ENCODE measurements at places on chromosomes 2 and 18.

DNA sequence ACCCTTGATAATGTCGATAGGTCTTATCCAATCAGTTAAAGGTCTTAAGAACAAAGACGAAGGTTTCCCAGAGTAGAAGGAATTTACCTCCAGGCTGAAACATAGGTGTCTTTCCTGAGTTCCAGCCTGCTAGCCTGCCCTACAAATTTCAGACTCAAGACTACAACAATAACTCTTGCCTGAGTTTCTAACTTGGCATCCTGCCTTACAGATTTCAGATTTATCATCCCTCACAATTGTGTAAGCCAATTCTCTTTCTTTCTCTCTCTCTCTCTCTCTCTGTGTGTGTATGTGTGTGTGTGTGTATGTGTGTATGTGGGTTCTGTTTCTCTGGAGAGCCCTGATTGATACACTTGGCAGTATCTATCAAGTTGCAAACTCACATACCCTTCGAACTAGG, 37.2 kb upstream of the B4GALT6 start:
- DNase-seq: no peak

- no peak for DNase-seq
Observed at GRCh38 chr2:46803911-46804670, 111.5 kb downstream of the MCFD2 start.

DNA sequence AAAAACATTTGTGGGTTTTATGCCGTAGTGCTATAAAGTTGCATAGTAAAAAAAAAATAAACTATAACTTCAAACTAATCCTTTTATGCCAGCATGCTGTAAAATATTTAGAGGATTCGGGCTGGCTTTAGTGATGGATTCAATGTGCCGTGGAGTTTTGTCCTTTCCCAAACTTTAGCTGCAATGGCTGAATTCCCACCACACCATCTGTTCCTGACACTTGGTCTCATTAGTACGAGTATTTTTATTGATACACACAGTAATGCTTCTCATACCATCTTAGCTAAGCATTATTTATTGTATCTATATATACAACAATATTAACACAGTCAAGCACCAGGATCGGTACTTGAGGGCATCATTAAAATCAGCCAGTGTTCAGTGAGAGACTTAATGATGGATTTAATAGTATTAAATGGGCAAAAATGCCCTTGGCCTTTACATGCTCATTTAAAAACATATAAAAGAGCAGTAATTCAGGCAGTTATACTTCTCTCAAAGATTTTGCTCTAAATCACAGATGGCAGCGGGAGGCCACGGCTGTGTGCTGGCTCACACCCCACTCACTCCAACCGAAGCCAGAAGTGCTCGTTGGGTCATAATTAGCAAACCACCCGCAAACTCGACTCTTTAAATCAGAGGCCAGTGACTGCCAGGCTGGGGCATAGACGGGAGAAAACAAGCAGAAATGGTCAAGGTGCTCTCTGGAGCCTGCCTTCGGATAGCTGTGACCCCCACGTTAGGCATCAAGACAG, 297.0 kb upstream of the REV1 start:
- no peak for DNase-seq

DNA sequence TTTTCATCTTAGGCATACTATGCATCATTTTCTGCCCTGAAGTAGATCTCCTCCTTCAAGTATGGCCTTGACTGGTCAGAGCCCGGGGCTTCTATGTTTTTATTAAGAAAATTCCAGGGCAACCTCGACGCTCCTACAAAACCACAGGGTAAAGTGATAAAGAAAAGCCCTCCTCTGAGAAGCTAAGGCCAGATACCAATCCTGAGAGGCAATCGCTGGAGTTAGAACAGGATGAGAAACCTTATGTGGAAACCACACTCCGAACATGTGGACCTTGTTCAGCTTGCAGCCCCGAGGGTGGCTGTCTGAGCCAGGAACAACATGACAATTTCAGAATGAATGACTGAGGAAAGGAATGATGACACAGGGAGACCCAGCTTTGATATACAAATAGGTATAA, 35.6 kb downstream of the RMC1 start:
- peak; percentile 23 for DNase-seq

- DNase-seq: peak; percentile 38
Observed at GRCh38 chr2:142840436-142840835, 37.0 kb upstream of the KYNU start.

GRCh38 chr2:144519934-144520731, at the start of gene ZEB2:
TSS of gene ZEB2 (minus strand) at chr2:144520119. CDS start at chr2:144517350, 2,769 bp downstream.
- peak; percentile 96 for DNase-seq

DNA sequence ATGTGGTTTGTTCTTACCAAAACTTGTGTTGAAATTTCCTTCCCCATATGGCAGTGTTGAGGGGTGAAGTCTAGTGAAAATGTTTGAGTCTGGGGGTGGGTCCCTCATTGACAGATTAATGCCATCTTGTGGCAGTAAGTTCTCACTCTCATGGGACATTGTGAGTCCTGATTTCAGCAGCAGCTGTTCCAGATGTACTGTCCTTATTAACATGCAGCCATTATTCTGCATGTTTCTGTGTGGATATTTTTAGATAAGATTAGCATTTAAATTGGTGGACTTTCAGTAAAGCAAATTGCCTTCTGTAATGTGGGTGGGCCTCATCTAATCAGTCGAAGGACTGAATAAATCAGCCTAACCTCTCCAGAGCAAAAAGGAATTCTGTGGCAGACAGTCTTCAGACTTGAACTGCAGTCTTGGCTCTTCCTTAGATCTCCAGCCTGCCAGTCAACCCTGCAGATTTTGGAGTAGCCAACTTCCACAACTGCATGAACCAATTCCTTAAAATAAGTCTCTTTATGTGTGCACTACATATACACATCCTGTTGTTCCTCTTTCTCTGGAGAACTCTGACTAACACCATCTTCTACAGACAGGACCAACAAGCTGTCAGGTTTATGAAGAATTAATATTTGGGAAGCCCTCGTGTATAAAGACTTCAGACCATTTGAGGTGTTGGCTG, 138.7 kb upstream of the ZNF516 start:
- peak; percentile 61 for DNase-seq

- peak; percentile 90 for DNase-seq
Observed at GRCh38 chr2:132953771-132954170, 283.8 kb upstream of the LYPD1 start.

DNA sequence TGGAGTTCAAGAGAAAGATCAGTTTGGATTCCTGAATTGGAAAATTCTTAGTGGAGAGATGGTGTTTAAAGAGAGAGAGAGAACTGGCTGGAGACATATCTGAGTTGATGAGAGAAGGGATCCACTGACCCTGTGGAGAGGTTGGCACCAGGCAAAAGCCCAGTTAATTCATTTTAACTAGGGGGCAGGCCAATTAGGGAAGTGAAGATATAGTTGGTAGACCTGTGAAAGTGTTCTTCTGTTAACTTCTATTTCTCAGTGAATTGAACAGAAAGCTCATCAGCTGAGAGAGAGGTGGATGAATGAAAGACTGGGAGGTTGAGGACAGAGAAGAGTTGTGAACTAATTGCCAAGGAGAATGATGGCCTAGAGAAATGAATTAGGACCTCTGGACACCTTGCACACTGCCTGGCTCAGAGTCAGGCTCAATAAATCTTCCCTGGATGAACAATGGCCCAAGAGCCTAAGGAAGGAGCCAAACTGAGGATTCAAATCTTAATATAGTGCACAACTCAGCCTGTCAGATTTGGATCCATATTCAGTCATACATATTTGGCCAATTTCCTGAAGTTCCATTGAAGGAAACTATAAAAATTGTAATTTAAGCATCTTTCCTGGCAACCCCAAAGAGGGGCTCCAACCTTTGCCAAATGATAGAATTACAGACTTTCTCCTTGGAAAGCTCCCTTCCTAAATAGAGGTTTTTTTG, 82.2 kb upstream of the RMDN2 start:
- no peak for DNase-seq

DNA sequence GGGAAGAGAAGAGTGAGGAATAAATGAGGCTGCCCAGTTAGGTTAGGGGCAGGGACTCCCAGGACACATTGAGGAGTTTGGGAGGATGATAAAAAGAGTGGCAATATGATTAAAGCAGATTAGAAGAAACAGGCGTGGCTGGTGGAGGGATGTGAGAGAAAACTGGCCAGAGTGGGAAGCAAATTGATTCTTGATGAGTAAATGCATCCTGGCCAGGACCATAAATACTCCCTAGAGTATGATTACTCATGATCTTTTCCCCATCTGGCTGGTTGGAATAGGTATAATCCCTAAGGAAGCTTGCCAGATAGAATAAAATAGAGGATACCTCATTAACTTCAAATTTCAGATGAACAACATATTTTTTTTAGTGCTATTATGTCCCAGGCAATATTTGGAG, 21.5 kb upstream of the DAW1 start:
- DNase-seq: no peak

All from MV-4-11 (cell line).